ENCODE measurements at places on chromosomes 2 and 18.

DNA sequence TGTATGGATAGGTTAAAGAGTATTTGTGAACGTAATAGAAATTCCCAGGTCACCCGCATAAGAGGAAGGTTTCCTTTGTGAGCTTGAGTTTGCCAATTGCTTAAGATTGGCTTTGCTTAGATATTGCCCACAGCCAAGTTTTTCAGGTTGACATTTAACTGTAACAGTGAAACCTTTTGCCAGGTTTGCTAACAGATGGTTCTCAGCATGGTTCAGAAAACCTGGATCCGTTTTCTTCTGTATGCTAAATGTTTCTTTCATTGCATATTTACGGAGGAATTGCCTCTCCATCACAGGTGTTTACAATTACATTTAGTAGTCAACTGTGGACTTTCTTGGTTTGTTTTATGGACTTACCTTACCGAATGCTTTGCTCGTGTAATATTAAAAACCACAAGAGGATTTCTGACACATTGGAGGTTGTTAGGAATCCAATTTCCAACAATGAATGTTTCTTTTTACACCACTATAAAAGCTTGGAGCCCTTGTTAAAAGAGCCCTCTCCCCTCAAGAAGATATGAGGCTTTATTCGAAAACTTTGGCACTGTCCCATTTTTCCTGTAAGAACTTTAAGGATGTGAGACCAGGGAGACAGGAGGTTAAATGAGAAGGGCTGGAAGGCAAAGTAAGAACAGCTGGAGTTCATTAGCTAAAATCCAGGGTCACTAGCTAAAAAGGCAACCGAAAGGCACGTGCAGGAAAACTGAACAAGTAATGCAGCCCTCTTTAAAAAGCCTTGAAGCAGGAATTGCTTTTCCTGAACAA is 7.8 kb downstream of the CDK15 start:
- no peak for DNase-seq

GRCh38 chr2:203534621-203535077 is 452 bp downstream of the RAPH1 start:
- DNase-seq: peak; percentile 8

DNA sequence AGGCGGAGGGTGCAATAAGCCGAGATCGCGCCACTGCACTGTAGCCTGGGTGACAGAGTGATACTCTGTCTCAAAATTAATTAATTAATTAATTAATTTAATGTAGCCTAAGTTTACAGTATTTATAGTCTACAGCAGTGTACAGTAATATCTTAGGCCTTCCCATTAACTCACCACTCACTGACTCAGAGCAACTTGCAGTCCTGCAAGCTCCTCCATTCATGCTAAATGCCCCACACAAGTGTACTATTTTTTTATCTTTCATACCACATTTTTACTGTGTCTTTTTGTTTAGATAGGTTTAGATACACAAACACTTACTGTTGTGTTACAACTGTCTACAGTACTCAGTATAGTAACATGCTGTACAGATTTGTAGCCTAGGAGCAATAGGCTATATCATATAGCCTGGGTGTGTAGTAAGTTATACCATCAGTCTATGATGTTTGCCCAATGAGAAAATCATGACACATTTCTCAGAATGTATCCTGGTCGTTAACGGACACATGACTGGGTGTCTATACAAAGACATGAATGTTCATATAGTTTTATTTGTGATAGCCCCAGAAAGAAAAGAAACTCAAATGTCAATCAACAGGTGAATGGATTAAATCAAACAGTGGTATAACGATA is 15.8 kb upstream of the RNU2-63P start:
- DNase-seq: no peak

DNA sequence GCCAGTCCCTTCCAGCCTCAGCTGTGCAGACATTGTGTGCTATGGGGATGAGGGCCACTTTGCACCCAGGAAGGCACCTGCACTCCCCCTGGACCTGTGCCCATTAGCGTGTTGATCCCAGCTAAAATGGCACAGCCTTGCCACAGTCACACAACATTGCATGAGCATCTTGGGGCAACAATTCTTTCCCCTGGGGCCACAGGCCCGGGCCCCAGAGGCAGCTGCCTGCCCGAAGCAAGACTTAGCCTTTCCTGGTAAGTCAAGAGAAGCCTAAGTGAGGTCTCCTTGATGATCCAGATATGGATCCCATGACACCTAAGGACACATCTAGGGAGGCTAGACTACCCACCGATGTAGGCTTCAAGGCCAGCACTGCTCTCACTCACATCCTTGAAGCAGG is 202.1 kb downstream of the BCL11A start:
- no peak for DNase-seq

DNA sequence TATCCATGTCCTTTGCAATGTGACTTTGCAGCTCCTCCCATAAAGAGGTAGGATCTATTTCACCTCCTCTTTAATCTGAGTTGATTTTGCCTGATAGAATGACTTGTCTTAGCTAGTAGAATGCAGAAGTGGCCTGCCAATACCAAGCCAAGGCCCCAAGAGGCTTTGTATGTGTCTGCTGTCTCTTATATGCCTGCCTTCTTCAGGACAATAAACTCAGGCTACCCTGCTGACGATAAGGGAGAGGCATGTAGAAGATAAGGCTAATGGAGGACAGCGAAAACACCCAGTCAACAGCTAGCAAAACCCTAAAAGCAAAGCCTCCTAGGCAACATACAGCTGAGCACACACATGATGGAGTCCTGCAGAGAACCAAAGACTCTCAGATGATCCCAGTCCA is 1.8 kb upstream of the ZC3H8 start:
- no peak for DNase-seq

GRCh38 chr2:170034596-170034995 is 143.4 kb upstream of the MYO3B start:
- DNase-seq: no peak

DNA sequence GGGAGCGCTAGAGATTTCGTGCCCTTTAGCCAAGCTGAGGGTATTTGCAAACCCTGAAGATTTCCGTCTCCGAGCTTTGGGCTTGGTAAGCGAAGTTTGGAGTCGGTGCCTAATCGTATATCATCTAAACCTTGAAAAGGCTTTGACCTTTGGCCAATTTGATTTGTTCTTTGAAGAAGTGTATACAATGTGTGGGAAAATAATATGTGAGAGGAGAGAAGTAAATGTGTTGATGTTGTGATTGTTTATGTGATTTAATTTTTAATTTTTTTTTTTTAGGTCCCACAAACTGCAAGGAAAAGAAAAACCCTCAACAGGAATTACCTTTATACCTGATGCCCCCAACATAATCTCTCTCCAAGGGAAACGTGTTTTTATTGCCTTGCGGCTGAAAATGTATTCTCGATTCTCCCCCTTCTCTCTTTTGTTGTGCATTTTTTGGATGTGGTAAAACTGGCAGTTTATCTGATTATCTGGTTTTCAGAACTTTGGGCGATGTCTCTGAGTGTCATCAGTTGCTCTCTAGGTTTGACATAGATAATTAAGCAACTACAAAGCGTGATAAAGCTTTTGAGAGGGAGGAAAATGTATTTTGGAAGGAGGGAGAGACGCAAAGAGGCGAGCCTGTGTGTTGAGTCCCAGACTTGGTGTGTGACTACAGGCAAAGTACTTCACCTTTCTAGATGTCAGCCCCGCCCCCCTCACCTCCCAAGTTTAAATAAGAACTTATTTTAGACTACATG is 912 bp upstream of the FBXO11 start:
- DNase-seq: no peak

- no peak for DNase-seq
These were observed 90.4 kb downstream of the ANTXR1 start for GRCh38 chr2:69103419-69103818.

DNA sequence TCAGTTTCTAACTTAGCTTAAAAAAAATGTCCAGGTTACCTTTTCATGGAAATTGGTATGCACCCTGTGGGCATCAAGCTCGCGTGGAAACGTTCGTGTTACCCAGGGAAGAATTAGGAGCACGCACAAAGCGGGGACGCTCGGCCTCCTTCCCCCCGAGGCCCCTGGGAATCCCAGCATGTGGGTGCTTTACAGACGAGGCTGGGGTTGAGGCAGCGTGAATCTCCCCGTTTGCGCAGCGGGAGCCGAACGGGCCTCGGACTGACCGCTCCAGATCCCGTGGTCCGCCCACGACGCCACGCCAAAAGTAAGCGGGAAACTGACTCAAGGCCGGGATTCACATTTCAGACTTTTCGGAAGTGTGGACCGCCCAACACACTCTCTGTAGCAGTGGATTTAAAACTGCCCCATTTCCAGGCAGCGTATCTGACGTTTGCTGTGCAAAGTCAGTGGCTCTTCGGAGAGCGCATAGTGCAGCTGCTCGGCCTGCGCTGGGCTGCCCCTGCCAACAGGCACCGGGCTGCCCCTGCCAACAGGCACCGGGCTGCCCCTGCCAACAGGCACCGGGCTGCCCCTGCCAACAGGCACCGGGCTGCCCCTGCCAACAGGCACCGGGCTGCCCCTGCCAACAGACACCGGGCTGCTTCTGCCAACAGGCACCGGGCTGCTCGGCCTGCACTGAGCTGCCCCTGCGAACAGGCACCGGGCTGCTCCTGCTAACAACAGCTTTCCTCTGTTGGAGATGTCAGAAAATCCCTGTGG is 49.7 kb downstream of the SH3YL1 start:
- DNase-seq: no peak

GRCh38 chr18:37734406-37734805 is 168.8 kb upstream of the CELF4 start:
- DNase-seq: no peak

- no peak for DNase-seq
These were observed 88.5 kb upstream of the SH3BP4 start for GRCh38 chr2:234863043-234863934.

GRCh38 chr2:222649801-222650200 is 6.1 kb downstream of the FARSB start:
- DNase-seq: no peak

GRCh38 chr2:222622910-222623309 is 33.0 kb downstream of the FARSB start:
- no peak for DNase-seq

- DNase-seq: no peak
These were observed 1752.9 kb upstream of the CELF4 start for GRCh38 chr18:39318462-39318861.

DNA sequence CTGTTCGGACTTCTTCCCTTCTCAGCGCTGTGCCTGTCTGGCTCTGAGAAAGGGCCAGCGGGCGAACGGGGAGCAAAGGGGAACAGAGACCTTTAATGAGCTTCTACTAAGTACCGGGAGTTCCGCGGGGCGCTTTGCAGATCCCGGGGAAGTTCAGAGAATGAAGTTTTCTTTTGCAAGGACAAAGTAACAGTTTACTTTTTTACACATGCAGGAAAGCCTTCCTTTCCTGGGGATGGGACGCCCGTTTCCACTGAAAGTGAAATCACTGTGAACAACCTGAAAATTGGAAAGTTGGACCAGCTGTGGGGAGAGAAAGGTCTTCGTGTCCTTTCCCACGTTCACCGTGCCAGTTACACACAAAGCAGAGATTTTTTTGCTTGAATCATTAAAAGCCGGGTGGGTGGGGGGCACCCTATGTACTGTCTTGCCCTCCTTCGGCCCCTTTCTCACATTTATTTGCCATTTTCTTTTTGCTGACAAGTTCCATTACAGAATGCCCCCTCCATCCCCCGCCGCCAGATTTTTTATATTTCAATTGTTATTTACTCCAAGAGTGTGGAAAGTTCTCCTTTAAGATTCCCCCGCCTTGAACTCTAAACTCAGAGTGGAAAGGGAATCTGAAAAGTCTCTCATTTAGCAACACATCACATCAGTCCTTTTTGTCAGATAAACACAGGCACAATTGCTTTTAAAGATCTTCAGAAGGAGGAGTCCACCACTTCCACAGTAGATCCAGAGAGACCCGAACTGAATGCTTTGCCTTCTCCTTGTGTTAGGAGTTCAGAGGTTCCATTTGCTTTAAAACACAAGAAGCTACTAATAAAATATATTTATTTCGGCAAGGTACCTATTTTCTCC is 1.1 kb upstream of the FN1 start:
- no peak for DNase-seq

GRCh38 chr2:119522671-119523070 is 1.6 kb downstream of the SCTR start:
- no peak for DNase-seq

DNA sequence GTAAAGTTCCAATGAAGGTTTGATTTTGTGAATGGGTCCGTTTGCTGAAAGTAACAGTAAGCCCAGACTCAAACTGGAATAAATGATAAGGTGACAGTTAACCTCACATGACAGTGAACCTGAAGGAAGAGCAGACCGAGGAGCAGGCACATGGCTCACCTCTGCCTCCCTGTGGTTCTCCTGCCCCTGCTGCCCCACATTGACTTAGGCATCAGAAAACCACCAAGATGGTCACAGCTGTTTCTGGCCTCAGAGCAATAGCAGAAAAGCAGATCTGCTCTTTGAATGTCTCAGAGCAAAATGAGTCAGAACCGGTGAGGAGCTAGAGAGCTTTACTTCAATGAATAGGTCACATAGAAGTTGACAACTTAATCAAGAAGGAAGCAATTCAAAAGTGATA is 487.6 kb downstream of the METTL4 start:
- no peak for DNase-seq

- DNase-seq: no peak
These were observed 4.1 kb downstream of the FIGN start for GRCh38 chr2:163731735-163732134.

DNA sequence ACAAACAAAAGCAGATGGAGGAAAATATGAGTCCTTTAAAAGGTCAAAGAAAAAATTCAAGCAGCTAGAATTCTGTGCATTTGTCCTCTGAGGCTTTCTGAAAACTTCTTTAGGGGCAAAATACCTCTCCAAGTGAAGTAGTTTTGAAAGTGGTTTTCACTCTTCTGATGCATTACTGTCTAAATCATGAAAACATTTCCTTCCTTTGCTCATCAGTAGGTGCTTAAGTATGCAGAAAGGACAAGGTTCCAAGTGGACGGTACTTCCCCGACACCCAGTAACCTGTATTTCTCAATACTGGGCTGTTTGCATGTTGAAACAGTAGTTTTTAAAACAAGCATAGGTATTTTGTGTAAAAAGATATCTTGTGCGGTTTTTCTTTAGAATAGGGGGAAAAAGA is 189.1 kb upstream of the ERBB4 start:
- DNase-seq: no peak

DNA sequence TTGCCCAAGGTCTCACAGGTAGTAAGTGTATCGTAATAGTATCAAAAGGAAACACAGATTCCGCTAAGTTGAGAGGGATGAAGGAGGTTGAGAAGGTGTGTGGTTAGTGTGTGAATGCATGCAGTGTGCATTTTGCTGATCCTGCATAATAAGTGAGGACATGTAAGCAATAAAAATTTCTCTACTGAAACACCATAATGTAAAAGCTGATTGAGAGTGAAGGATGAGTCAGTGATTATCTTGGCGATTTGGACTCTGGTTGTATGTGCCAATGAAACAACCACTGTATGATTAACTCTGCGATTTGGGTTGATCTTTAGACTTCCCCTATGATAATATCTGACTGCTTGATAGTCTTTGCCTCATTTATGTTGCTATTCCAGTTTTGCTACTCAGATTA is 16.7 kb upstream of the ADGRF3 start:
- no peak for DNase-seq

All from NCI-H774 (cell line).